Activated naive CD8-positive, alpha-beta T cell treated with anti-CD3 and anti-CD28 coated beads, Interleukin-2, amount 50 U/mL, for 16 hours (primary cell): ENCODE measurements at places on chromosomes 5 and 9.

- no peak for DNase-seq
Measured at GRCh38 chr5:132439521-132440089, 51.0 kb downstream of the IRF1 start.

GRCh38 chr9:72396247-72397091, 31.5 kb upstream of the ZFAND5 start:
- DNase-seq = no peak

- no peak for DNase-seq
Measured at GRCh38 chr5:121027636-121028035, 563.5 kb downstream of the PRR16 start.

GRCh38 chr9:6959270-6960000, 201.7 kb downstream of the KDM4C start:
- DNase-seq = no peak

DNA sequence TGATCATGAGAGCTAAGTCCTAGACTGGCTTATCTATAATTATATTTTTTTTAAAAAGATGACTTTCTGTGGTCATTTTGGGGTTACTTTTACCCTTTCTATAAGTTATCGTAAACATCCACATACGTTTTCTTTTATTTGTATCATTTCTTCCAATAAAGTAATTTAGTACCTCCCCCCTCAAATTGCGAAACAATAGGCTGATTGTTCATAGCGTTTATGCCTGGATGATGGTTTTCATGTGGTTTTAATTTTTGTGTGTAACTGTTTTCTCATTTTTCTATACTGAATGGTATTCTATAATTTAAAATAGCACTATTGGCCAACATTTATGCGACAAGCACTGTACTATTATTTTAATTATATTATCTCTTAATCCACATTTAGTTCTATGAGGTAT, 44.5 kb downstream of the SMC5 start:
- DNase-seq = no peak
